ENCODE measurements at places on chromosomes 16 and 17.

GRCh38 chr16:15770107-15770506 lies 86.7 kb downstream of the MYH11 start:
- no peak for DNase-seq

- no peak for DNase-seq
Measured at GRCh38 chr17:13931111-13931526, 138.2 kb upstream of the COX10 start.

- peak; percentile 77 for DNase-seq
Measured at GRCh38 chr17:61410141-61411010, 10.7 kb downstream of the TBX2 start.

- DNase-seq: no peak
Measured at GRCh38 chr16:57413301-57413730, 8.7 kb downstream of the CCL17 start.

- no peak for DNase-seq
Measured at GRCh38 chr16:683396-684070, 601 bp downstream of the JMJD8 start.

DNA sequence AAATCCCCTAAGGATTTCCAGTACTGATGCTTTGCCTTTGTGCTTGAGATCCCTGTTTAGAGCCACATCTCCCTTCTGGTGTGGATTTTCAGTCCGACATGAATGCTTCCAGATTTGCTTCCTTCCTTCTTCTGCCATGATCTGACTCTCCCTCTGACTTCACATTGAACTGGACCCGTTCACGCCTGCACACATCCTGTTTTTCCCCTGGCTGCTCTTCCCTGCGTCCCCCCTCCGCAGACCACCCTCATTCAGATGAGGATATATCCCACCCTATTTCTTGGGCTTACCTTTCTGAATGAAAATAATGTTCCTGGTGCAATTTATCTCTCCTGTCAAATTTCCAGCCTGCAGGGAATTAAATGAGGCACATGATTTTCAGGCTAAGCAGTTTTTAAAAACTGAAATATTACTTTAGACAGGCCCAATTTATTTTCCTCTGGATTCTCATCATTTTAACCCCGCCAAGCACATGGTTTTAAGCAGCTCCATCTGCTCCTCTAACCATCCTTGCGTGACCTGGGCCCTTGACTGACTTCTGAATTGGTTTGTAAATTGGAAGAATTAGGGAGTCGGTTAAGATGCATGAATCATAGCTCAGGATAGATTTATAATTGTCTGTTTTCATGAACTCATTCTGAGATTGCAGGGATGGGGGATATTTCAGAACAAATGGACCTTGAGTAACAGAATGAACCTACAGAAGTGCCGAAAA lies 59.2 kb downstream of the BMERB1 start:
- DNase-seq: no peak

DNA sequence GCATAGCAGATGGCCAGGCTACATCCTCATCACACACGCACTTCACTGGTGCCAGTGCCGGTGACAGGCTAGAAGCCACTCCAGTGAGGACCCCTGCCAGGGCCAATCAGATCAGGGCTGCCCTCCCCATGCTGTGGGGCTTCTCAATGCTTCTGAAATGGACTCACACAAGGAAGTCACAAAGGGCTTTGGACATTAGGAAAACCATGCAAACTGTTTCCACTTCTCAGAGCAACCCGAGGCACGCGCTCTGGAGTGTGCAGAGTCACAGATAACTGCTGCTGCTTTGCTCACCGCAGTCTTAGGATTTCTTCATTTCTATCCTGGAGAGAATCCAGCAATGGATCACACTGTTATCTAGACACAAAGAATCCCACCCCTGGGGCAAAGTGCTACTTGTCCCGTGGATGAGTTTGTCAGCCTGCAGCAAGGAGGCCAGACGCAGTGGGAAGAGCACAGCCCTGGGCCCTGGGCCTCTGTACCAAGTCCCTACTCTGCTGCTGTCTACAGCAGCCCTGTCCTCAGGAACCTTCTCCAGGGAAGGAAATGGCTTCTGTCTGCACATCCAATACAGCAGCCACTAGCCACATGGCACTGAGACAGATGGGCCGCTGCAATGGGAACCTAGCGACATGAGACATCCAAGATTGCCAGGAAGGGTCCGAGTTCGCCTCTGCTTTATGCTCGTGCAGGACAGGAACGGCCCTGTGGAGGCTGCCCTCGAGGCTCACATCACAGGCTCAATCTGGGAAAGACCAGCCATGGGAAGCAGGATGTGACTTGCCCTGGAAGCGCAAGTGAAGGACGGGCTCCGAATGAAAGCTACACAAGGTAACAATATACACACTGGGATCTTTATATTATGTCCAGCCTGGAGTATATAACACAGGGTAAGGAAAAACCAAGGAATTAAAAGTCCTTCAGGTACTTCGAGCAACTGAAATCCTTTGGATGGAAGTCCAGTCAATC lies 169.3 kb downstream of the ZFHX3 start:
- no peak for DNase-seq

DNA sequence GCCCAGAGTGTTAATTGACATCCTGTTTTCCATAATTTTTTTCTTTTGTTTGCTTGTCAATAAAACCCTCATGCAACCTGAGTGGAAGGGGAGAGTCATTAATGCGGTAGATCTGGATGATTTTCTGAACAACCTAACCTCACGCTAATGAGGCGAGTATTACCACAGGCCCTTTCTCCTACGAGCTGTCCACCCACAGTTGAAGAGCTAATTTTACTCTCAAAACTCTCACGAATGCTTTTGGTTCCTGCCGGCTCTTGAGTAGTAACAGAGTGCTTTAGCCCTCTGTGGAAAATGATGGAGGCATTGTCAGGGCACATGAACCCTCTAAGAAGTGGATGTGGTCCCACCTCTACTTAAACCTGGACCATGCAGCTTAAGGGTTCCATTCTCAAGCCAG lies 491.3 kb upstream of the RBFOX1 start:
- DNase-seq: no peak

- peak; percentile 30 for DNase-seq
Measured at GRCh38 chr17:16287563-16288027, 65.7 kb downstream of the CENPV start.
